ENCODE measurements at places on chromosomes 11 and 22. TPM values are rescaled to one million over a fixed set of nuclear protein-coding genes. Genes with fewer than 3 reads are reported as not detected.

MMP10 gene
- not detected for total RNA-seq

TP53AIP1 gene
- not detected for total RNA-seq

ATL3 gene
- 31.8 TPM for total RNA-seq

H19 gene
- total RNA-seq, result not detected

CRYBA4 gene
- total RNA-seq, result not detected

MYO7A gene
- 5.4 TPM for total RNA-seq

ZNF280B gene
- total RNA-seq, result 2.5 TPM

HSPA8 gene
- total RNA-seq, result 1,380 TPM

Data from activated B cell treated with CpG ODN at 0.5 μM for 24 hours (primary cell).